ENCODE measurements at places on chromosomes 13 and 19.

GRCh38 chr13:27054760-27055159 lies 116.9 kb downstream of the USP12 start:
- DNase-seq, result no peak

- DNase-seq, result peak; percentile 39
Observed at GRCh38 chr13:102402290-102402689, 442 bp upstream of the FGF14 start.

GRCh38 chr13:60019119-60019993 lies 144.4 kb downstream of the DIAPH3 start:
- no peak for DNase-seq

GRCh38 chr13:60398907-60399589 lies 2.0 kb downstream of the TDRD3 start:
- no peak for DNase-seq

GRCh38 chr19:12564016-12564664 lies 12.9 kb upstream of the ZNF564 start:
- peak; percentile 39 for DNase-seq

Data from left renal cortex interstitium (tissue), 4 donors.